ENCODE measurements at places on chromosomes 1 and 21. TPM values are rescaled to one million over a fixed set of nuclear protein-coding genes. Genes with fewer than 3 reads are reported as not detected.

The TNFRSF14 gene
- polyA plus RNA-seq: 185 TPM

DNA sequence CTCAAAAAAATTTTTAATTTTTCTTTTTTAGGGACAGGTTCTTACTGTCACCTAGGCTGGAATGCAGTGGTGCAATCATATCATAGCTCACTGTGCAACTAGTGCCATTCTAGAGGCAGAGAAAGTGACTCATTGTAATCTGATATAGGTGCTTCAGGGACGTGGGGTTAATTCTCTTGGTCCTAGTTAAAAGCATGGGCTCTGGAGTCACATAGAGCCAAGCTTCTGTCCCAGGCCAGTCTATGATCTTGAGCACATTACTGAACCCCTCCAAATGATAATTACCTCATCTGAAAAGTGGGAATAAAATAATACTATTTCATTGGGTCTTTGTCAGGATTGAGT is 1.1 kb upstream of the ADIPOR1 start:
- no peak overlapping the region for H3K4me3 ChIP-seq
- H3K4me1 ChIP-seq: peaks cover 39% of the 10 kb centered on the region
- H3K27me3 ChIP-seq: no peaks in the 10 kb centered on the region
- H3K36me3 ChIP-seq: peaks cover 8% of the 10 kb centered on the region
- H3K27ac ChIP-seq: no peak overlapping the region

The HSPB7 gene
- polyA plus RNA-seq: 6.7 TPM

The CD2 gene
- 4.2 TPM for polyA plus RNA-seq

DNA sequence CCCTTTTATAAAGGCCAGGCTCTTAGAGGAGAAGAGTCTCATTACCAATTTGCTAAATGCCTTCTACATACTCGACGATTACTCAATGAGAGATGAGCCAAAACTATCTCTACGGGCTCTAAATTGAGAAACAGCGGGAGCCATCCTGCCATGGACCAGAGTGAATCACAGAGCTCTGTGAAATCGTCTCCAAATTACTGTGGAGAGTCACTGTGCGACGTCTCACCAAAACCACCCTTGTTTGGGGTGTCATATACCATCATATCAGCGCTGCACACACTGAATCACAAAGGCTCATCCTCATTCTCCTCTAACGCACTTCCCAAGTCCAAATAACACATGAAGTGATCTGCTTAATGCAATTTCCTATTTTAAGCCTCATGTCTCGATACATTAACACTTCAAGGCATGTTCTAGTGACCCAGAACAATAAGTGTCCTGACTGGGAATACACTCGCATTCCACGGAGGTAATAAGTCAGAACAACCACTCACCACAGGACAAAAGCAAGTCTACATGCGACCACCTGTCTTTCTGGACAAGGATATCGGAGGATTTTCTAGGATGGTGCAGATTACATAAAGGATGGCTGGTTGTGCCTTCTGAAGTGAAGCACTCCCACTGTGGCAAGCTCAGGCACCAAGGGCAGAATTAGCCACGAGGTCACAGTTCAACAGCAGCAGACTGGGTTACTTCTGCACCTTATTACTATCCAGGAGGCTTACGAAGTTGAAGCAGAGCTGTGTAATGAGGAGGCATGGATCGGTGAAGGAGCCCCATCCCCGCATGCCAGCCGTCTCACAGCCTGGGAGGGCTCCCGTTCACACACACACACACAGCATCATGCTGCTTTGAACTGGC is 44.3 kb downstream of the NID1 start:
- DNase-seq: peak; percentile 84
- H3K4me1 ChIP-seq: peaks cover 67% of the 10 kb centered on the region
- no peaks in the 10 kb centered on the region for H3K27me3 ChIP-seq

DNA sequence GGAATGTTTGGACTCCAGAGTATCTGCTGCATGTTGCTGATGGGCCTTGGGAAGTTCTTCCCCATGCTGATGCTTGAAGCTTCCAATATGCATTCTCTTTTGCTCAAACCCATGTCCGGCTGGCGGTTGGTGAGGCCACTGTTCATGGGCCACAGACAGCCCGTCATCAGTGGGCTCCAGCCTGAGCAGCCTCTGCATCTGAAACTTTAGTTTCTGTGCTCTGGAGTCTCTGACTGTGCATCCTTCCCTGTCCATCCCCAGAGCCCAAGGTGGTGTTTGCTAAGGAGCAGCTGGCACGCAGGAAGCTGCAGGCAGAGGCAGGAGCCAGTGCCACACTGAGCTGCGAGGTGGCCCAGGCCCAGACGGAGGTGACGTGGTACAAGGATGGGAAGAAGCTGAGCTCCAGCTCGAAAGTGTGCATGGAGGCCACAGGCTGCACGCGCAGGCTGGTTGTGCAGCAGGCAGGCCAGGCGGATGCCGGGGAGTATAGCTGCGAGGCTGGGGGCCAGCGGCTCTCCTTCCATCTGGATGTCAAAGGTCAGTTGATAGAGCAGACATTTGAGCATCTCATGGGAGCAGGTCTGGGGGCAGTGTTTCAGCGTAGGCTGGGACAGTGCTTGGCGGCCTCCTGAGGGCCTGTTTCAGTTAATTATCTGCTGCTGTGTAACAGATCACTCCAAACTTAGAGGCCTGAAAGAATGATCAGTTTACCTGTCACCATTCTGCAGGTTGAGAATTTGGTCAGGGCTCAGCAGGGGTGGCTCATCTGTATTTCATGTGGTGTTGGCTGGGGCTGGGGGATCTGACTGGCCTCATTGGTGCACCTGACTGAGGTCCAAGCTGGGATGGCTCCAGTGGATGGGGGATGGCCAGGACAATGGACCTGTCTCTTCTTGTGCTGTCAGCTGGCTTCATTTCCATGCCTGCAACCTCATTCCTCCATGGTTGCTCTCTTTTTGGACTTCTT is 16.6 kb downstream of the OBSCN start:
- no peaks in the 10 kb centered on the region for H3K36me3 ChIP-seq
- no peaks in the 10 kb centered on the region for H3K27me3 ChIP-seq
- no peak overlapping the region for H3K27ac ChIP-seq

GRCh38 chr1:201665036-201665435 is 126.1 kb downstream of the NAV1 start:
- no peak overlapping the region for H3K4me3 ChIP-seq
- H3K27me3 ChIP-seq: no peaks in the 10 kb centered on the region
- DNase-seq: no peak
- no peak overlapping the region for H3K27ac ChIP-seq
- H3K4me1 ChIP-seq: no peaks in the 10 kb centered on the region
- no peaks in the 10 kb centered on the region for H3K36me3 ChIP-seq

GRCh38 chr1:227735539-227736285 is 477 bp downstream of the SNAP47 start:
- H3K27ac ChIP-seq: peak overlapping the region; percentile 88
- H3K4me1 ChIP-seq: peaks cover 37% of the 10 kb centered on the region
- H3K36me3 ChIP-seq: peaks cover 17% of the 10 kb centered on the region
- no peaks in the 10 kb centered on the region for H3K27me3 ChIP-seq

DNA sequence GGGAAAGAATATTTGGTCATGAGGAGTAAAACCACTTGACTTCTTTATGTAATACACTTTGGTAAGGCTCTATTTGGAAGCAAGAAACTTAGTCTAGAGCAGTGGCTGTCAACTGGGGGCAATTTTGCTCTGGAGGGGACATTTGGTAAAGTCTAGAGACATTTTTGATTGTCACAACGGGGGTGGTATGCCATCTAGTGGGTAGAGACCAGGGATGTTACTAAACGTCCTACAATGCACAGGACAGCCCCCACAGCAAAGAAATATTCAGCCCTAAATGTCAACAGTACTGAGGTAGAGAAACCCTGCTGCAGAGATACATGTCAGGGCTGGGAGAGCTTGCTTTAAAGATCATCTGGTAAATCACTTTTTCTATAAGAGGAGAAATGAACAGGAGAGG is 13.5 kb downstream of the FUCA1 start:
- H3K4me3 ChIP-seq: no peak overlapping the region
- H3K27me3 ChIP-seq: no peaks in the 10 kb centered on the region
- no peak overlapping the region for H3K27ac ChIP-seq
- peaks cover 3% of the 10 kb centered on the region for H3K36me3 ChIP-seq

DNA sequence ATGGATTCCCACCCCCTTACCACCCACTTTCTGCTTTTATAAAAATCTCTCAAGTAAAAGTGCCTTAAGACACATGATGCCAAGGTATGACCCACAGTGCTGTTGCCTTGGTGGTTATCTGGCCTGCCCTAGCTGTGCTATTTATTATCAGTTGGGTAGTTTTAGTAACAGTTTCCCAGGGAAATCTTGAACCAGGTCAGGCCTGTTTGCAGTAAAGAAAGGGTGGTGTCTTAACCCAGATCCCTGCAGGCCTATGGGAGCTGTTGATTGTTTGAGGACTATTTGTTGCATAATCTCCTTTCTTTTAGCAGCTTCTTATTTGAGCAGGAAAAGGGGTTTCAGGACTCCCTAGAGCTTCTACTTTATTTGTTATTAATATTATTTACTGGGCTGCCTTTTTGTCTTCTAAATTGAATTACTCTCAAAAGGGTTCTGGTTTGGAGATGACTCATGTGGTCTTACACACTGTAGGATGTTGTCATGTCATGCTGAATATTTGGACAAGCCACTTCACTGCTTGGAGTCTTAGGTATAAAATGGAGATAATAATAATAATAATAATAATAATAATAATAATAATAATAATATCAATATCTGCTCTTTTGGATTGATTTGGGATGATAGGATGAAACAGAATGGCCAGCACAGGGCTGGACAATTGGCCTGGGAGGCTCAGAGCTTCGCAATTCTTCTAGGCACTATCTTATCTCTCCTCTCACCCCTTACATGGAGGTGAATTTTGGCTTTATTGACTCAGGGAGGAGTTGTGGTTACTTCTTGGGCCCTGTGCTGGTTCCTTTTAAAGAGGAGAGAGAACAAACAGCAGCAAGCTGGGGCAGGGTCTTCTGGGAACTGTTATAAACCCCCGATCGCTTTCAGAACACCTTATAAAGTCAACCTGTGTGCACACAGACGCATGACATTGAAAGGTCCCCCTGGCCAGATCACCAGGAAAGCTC is 252.1 kb downstream of the PRDM2 start:
- H3K27ac ChIP-seq: peak overlapping the region; percentile 20
- H3K4me1 ChIP-seq: no peaks in the 10 kb centered on the region
- no peaks in the 10 kb centered on the region for H3K27me3 ChIP-seq
- no peak overlapping the region for H3K4me3 ChIP-seq
- no peak for DNase-seq

DNA sequence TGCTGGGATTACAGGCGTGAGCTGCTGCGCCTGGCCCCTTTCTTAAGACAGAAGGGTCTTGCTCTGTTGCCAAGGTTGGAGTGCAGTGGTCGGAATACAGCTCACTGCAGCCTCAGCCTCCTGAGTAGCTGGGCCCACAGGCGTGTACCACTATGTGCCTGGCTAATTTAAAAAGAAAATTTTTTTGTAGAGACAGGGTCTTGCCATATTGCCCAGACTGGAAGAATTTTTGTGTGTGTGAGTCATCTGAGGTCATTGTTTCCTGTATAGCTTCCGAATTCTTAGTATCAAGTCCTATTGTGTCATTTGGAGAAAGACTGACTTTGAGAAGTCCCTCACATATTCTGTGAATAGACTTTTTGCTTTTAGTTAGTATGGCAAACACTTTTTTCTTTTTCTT is 4.7 kb downstream of the SZRD1 start:
- no peak overlapping the region for H3K27ac ChIP-seq
- no peaks in the 10 kb centered on the region for H3K36me3 ChIP-seq
- H3K4me1 ChIP-seq: peaks cover 81% of the 10 kb centered on the region
- DNase-seq: no peak
- H3K27me3 ChIP-seq: no peaks in the 10 kb centered on the region

Data from sigmoid colon (tissue), 7 donors.